ENCODE measurements at places on chromosomes 7 and 10.

DNA sequence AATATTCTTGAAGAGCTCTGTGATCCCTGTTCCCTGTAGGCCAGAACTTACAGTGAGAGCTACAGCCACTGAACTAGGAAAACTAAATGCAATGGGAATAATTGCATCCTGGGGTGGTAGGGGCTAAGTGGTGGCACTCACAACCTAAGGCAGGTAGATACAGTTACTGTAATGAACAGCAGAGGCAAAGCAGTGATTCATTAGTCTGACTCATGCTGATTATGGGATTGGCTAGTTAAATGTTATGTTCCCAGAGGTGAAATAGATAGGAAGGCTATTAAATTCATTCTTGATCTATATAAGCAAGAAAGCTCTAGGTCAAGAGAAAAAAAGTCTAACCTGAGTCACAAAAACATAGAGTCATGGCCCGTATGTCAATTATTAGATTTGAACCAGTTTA lies 173.1 kb upstream of the MALRD1 start:
- DNase-seq: no peak

- no peak for DNase-seq
Observed at GRCh38 chr10:88392222-88392621, 190.9 kb downstream of the RNLS start.

DNA sequence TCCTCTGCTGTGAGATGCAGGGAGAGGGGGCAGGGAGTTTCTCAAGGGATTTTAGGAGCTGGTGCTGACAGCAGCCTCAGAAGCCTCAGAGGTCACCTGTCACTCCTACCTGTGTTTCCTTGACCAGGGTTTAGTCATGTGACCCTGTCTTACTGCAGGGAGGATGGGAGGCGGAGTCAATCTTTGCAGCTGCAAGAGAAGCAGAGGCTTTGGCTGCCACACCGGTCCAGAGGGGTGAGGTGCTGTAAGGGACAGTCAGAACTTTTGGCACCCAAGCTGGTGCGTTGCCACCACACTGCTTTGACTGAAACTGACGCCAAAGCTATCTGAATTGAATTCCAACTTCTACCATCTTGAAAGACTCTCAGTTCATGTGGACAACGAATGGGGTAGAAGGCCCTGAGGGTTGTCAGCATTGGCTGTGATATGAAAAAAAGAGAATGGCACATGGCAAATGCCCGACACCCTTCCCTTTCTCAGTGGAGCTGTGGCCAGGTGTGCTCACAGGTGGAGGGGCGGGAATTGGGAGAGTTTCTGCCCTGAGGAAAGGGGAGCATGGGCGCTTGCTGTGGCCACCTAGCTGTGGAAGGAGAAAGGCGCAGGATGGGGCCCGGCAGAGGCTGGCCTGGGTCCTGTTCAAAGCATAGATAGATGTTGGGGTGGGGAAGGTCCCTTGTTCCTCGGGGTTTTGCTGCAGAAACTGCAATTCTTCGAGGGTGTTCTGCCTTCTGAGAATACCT lies 69.3 kb downstream of the ARHGAP22 start:
- no peak for DNase-seq

DNA sequence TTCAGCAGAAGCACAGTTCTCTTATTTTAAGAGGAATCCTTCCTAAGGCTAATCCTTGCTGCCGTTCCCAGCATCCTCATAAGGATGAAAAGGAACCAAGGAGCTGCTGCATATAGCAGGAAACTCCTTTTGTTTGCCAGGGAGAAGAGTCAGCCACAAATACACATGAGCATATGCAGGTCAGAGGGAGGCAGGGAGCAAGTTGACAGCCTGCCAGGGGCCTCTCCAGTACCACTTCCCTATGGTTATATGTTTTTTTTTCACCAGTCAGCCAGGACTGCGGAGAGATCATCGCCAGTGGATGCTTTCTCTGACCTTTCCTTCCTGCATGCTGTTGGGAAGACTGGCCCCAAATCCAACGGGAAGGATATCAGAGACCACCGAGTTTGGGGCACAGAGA lies 39.8 kb downstream of the SLC35B4 start:
- DNase-seq: peak; percentile 93

GRCh38 chr10:132461103-132461682 lies 64.2 kb downstream of the PWWP2B start:
- DNase-seq: no peak

DNA sequence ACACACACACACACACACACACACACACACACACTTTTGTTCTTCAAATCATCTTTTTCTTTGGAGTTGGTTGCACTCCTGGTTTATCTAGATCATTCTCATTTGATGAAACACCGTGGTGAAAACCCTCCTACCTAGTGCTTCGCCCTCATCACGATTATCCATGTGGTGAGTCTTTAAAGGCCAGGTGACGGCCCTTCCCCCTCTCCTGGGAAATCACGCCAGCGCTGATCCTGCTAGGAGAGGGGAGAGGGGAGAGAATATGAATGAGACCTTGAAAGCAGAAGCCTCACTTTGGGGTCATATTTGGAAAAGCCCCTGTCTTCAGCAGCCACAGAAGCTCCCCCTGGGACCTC lies 103.9 kb upstream of the LRRC4 start:
- peak; percentile 23 for DNase-seq

DNA sequence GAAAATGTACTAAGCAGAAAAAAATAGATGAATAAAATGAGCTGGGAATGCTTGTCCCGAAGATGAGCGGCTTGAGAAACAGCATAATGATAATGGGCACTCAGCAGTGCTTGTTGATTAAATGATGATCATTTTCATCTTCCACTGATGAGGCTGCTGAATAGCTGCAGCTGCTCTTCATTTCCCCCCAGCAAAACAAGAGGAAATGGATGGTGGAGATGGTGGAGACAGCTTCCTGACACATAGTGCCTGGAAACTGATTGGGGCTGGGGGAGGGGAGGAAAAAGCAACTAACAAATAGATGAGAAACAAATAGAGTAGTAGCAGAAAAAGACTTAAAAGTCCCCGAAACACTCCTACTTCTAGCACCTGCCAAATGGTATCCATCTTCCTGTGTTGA lies 41.4 kb downstream of the MRC1 start:
- no peak for DNase-seq

GRCh38 chr10:33086100-33086499 lies 128.1 kb upstream of the ITGB1 start:
- no peak for DNase-seq

- DNase-seq: no peak
Observed at GRCh38 chr7:105825371-105825770, 51.0 kb downstream of the ATXN7L1 start.

DNA sequence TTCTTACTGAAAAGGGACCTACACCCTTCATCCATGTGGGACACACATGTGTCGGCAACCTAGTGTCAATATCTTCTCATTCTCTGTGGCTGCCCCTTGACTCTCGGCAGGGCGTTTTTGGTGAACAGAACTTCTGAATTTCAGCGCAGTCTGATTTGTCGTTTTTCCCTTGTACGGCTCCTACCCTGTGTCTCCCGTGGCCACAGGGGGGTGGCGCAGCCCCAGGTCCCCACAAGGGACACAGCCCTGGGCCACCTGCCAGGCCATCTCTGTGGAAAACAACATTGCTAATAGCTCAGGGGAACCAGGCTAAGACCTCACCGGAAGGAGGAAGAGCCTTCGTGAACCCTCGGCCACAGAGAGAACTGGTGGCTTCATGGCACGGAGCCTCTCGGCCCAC lies 53.1 kb upstream of the NKX6-2 start:
- no peak for DNase-seq

DNA sequence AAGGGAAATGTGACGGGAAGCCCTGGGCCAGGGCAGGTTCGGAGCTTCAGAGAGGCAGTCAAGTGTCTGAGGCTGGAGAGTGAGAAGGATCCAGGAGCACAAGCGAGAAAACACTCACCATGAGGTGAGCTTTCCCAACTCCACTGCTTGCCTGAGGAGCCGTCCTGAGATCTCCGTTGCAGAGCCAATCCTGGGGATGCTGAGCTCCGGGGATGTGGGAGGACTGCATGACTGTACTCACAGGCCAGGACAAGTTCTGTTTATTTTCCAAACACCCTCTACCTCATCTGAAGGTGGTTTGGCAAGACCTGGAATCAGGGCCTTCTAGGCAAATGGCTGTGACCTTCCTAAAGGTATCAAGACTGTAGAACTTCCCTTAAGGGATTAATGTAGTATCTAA lies 38.7 kb downstream of the GLI3 start:
- DNase-seq: no peak

DNA sequence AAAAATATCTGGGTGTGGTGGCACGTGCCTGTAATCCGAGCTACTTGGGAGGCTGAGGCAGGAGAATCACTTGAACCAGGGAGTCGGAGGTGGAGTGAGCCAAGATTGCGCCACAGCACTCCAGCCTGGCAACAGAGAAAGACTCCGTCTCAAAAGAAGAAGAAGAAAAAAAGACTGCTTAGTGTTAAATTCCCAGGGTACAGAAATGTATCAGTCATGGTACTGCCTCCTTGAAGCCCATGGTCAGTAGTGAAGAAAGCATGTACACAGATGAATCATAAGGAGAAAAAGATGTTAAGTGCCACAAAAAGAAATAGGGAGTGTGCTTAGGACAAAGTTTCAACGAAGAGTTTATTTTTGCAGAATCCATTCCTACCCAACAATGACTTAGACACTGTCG lies 62.5 kb upstream of the KMT2E start:
- DNase-seq: no peak

DNA sequence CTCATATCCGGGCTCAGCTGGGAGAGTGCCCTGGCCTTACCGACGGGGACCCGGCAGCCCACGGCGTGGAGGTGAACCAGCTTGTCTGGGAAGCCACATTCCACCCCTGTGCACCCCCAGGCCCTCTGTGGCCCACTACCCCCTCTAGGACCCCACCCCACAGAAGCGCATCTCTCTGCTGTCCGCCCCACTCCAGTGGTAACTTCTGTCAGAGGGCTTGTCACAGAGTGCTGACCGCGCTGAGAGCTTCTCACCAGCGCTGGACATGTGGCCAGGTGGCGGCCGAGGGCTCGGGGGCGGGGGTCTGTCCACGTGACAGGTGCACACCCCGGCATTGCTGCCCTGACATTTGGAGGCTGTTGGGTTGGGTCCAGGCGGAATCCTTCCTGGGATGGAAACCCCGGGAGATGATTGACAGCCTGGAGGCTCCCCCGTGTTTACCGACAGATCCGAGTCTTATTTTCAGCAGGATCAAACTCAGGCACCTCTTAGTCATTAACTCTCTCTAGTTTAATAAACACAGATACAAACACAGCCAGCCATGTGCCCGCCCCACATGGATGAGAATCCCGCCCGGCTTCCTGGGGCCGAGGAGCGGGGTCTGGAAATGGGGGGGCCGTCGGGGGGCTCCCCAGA lies 5.1 kb downstream of the ELFN1 start:
- DNase-seq: no peak

DNA sequence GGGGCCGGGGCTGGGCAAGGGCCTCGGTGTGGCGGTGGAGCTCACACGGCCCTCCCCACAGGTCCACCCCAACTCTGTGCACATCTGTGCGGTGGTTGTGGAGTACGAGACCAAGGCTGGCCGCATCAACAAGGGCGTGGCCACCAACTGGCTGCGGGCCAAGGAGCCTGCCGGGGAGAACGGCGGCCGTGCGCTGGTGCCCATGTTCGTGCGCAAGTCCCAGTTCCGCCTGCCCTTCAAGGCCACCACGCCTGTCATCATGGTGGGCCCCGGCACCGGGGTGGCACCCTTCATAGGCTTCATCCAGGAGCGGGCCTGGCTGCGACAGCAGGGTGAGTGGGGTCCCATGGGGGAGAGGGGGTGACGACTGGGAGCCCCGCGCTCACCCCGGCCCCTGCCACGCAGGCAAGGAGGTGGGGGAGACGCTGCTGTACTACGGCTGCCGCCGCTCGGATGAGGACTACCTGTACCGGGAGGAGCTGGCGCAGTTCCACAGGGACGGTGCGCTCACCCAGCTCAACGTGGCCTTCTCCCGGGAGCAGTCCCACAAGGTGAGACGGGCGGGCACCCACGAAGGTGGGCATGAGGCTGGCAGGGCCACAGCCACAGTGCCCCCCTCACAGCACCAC lies 8.8 kb downstream of the TMEM120A start:
- no peak for DNase-seq

- peak; percentile 6 for DNase-seq
Observed at GRCh38 chr7:24652251-24652939, 79.1 kb downstream of the PALS2 start.

- DNase-seq: no peak
Observed at GRCh38 chr10:98055841-98056516, 25.6 kb upstream of the CRTAC1 start.

GRCh38 chr7:157391036-157391710 lies 54.4 kb downstream of the DNAJB6 start:
- DNase-seq: no peak

GRCh38 chr10:17785276-17785930 lies 23.7 kb upstream of the MRC1 start:
- peak; percentile 43 for DNase-seq

DNA sequence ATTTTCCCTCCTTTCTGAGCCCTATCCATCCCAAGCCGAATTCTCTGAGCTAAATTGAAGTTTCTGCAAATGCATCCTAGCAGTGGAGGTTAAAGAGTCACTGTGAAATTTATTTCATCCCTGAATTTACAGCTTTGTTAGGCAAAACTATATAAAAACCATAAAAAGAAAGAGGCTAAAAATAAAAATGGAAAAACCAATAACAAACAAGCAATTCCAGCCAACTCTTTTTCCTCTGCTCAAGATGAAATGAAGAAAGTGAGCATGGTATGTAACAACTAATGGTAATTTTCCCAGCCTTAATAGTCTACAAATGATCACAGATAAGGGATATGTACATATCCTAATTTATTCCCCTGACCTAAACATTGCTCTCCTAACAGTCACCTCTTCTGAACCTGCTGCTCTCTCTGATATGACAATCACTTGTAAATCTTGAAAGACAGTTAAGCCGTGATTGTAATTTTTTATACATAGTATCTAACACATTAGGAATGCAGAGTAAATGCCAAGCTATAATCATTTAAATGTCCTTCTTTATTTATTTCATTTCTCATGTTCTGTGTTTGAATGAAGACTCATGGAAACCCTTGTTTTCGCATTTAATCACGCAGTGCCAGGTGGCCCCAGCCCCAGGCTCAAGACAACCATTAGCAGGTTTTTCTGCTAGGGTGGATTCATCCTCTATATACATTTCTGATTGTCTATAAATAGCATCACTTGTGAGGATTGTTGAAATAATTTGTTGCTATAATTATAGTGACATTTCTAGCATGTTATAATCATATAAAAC lies 48.6 kb upstream of the NRP1 start:
- no peak for DNase-seq

DNA sequence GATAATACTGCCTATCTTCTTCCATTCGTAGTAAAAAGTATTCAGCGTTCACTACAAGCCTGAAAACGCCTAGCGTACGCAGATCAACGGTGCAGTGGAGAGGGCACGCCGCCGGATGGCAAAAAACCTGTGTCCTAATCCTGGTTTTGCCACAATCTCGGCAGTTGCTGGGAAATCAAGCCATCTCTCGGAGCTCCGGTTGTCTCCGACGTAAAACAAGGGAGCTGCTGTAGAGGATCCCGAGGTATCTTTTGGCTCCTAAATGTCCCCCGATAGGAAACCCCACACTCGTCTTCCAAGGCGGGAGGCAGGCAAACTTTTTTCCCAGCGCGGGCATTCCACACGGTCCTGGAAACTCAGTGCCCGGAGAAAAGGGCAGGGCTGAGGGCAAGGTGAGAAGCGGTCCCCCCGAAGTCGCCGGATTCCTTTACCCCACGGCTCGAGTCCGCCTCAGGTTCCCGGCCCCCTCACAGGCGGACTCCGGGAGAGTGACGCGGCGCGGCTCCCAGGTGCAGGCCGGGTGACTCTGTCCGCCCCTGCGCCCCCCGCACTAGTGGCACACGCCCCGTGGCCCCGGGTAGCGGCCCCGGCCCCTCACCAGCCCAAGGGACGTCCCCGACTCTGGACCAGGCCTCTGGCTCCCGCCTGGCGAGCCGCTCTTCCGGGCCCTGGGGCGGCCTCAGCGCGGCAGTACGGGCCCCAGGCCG lies 649 bp downstream of the IDE start:
- DNase-seq: peak; percentile 38

GRCh38 chr10:26509307-26509706 lies 71.2 kb downstream of the APBB1IP start:
- no peak for DNase-seq
